T-helper 2 cell treated with Interferon-gamma antibody and Interleukin-4, amounts not matched to agents 5 μg/mL and 100 μg/mL, for 36 hours (primary cell): ENCODE measurements at places on chromosomes 16 and 17.
A peak's percentile ranks its signal among the peaks of the same experiment; 100 is the strongest.

DNA sequence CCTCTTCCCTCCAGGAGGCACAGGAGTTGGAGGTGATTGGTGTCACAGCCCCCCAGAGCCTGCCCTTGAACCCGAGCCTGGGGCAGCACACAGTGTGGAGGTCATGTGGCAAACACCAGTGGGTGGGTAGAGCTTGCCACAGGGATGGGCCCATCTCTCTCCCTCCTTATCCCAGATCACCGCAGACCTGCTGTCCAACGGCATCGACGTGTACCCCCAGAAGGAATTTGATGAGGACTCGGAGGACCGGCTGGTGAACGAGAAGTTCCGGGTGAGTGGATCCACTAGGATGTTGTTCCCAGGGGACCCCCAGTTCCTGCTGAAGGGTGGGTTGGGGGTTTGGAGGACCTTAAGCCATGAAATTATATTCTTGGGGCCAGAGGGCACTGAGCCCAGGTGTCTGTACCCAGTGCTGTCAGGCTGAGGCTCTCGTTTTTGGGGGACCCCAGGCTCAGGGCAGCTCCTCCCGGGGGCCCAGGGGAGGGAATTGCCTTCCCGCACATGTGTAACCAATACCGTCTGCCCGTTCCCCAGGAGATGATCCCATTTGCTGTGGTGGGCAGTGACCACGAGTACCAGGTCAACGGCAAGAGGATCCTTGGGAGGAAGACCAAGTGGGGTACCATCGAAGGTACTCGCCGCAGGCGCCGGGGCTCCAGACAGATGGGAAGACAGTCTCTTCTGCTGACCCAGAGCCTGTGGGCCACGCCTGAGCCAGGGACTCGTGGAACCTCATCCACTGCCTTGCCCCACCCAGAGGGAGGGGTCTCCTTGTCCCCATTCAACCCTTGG is 351.9 kb downstream of the SEC14L1 start:
- H3K27ac ChIP-seq: peak overlapping the region; percentile 55
- H3K4me1 ChIP-seq: peaks cover 9% of the 10 kb centered on the region
- H3K36me3 ChIP-seq: peaks cover 47% of the 10 kb centered on the region
- no peak overlapping the region for H3K4me3 ChIP-seq
- no peak for DNase-seq

DNA sequence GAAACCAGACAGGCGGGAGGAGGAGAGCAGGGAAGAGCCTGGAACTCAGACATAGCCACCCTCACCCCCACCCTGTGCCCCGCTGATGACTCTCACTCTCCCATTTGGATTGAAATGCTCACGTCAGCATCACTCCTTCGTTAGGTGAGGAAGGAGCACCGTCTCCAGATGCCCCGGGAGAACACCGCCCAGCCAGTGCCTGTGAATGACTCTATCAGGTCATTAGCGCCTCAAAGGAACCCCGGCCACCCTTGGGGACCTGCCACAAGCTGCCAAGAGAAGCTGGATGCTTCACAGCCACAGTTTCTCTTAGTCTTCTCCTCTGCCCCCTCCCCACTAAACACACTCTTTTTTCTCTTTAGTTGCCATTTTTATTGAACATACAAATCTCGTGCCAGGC is 66.0 kb downstream of the CACNG3 start:
- H3K4me3 ChIP-seq: no peak overlapping the region
- no peaks in the 10 kb centered on the region for H3K36me3 ChIP-seq
- no peak overlapping the region for H3K27ac ChIP-seq
- H3K27me3 ChIP-seq: peaks cover 9% of the 10 kb centered on the region

DNA sequence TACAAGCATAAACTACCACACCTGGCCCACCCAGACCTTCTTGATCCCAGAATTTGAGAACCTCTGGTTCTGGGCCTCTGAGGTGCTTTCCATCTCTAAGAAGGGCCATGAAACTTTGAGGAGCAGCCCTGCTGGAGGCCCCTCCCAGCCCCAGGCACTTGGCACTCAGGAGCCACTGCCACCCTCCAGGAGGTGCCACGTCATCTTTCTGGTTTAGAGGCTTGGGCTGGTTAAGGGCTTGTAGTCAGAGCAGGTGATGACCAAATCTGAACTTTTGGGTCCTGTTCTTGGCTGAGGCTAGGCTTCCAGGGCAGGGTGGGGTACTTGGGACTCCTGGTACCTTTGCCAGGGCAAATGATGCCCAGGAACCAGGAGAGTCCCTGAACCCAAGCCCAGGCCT is 13.8 kb upstream of the DLX4 start:
- H3K36me3 ChIP-seq: no peaks in the 10 kb centered on the region
- H3K4me3 ChIP-seq: no peak overlapping the region
- H3K27me3 ChIP-seq: peaks cover 30% of the 10 kb centered on the region
- no peaks in the 10 kb centered on the region for H3K4me1 ChIP-seq
- no peak for DNase-seq
- no peak overlapping the region for H3K27ac ChIP-seq

DNA sequence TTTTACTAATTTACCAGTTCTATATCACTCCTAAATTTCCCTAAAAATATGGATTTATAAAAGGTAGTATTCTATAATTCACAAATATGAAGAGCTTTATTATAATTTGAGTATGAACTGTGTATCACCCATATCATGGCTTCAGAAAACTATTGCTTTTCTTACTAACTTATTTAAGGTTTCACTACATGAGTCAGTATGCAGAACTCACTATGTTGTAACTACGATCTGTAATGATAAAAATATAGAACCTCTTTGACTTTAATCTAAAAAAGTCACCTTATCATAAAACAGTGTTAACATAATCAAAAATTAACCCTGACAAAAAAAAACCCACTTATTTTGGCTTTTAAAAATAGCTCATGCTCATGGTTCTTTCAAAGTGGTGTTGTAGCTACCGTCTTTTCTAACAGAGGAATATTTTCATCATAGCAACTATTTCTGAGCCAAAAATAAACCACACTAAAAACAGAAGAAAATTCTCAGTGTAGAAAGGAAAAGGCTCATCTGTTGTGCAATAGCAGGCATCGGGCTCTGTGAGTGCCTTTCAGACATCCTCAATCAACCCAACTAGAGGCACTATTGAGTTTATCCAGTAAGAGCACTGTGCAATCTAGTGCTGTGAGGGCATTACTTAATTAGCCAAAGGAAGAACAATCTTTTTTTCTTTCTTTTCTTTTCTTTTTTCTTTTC is 42.1 kb downstream of the ITGAM start:
- no peak overlapping the region for H3K27ac ChIP-seq
- no peak overlapping the region for H3K4me3 ChIP-seq
- H3K4me1 ChIP-seq: peaks cover 8% of the 10 kb centered on the region
- DNase-seq: peak; percentile 6
- peaks cover 7% of the 10 kb centered on the region for H3K27me3 ChIP-seq

DNA sequence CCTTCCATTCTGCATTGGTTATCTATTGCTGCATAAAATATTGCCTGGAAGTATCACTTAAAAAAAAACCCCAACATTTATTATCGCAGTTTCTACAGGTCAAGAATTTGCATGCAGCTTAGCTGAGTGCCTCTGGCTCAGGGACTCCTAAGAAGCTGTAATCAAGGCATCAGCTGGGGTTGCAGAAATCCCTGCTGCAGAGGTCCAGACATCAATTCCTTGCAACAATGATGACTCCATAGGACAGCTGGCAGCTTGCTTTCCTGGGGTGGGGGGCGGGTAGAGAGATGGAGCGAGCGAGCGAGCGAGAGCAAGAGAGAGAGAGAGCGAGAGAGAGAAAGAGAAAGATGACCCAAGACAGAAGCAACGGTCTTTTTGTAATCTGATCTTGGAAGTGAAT is 308.1 kb downstream of the HAPSTR1 start:
- H3K36me3 ChIP-seq: no peaks in the 10 kb centered on the region
- H3K4me1 ChIP-seq: no peaks in the 10 kb centered on the region
- no peak for DNase-seq
- no peaks in the 10 kb centered on the region for H3K27me3 ChIP-seq

DNA sequence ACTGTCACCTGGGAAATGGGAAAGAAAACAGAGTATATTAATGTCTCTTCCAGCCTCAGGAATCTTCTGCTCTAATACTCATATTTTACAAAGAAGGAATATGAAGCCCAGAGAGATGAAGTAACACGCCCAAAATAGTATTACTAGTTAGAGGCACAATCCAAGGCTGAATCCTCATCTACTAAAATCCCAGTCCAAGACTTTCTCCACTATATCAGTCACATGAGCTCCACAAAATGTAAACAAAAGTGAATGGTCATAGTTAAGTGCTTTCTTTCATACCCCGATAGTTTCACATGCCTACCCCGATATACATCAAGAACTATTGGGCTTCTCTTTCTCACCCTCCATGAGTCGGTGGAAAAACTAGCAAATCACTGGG is 965 bp downstream of the INTS2 start:
- DNase-seq: no peak
- peak overlapping the region; percentile 91 for H3K27ac ChIP-seq
- H3K4me3 ChIP-seq: peak overlapping the region; percentile 92
- peaks cover 11% of the 10 kb centered on the region for H3K36me3 ChIP-seq
- H3K27me3 ChIP-seq: no peaks in the 10 kb centered on the region

- peaks cover 31% of the 10 kb centered on the region for H3K36me3 ChIP-seq
- peak overlapping the region; percentile 99 for H3K4me3 ChIP-seq
- H3K27ac ChIP-seq: peak overlapping the region; percentile 98
- peak; percentile 33 for DNase-seq
These were observed 892 bp downstream of the ABCC1 start for GRCh38 chr16:15950161-15950854.

- no peak for DNase-seq
- H3K4me3 ChIP-seq: no peak overlapping the region
- peaks cover 49% of the 10 kb centered on the region for H3K36me3 ChIP-seq
- no peaks in the 10 kb centered on the region for H3K27me3 ChIP-seq
These were observed 94.0 kb downstream of the CACNG1 start for GRCh38 chr17:67138392-67138791.

DNA sequence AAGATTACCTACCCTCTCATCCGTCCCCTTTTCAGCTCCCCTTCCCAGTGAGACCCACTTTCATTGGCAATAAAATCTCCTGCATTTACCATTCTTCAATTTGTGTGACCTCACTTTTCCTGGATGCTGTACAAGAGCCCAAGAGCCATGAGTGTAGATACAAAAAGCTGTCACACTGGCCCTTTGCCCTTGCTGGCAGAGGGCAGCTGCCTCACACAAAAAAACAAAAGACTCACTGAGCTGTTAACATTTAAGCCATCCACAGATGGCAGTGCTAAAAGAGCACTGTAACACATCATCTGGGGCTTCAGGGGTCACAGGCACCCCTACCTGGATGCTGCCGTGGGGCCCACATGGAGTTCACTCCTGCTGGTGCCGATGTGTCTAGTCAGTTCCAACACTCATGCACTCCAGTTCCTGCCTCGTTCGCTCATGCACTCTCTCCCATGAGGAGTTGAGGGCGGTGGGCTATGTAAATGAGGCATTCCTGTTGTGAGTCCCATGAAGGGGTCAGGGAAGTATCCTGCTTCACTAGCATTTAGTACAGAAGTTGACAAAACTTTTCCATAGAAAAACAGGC is 123.1 kb downstream of the CA10 start:
- H3K27ac ChIP-seq: no peak overlapping the region
- H3K36me3 ChIP-seq: no peaks in the 10 kb centered on the region
- H3K4me1 ChIP-seq: no peaks in the 10 kb centered on the region
- H3K27me3 ChIP-seq: no peaks in the 10 kb centered on the region
- no peak overlapping the region for H3K4me3 ChIP-seq

DNA sequence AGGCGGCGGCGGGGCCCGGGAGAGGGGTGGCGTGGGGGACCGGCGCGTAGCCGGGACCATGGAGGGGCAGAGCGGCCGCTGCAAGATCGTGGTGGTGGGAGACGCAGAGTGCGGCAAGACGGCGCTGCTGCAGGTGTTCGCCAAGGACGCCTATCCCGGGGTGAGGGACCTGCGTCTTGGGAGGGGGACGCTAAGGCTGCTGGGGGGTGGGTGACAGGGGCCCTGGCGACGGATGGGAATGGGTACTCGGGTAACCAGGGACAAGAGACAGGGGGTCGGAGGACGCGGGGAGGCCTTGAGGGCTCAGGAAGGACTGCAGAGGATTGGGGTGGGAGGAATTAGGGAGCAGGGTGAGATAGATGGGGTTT is 243 bp downstream of the RND2 start:
- no peak for DNase-seq
- H3K4me3 ChIP-seq: peak overlapping the region; percentile 63
- H3K27ac ChIP-seq: no peak overlapping the region
- H3K36me3 ChIP-seq: no peaks in the 10 kb centered on the region

DNA sequence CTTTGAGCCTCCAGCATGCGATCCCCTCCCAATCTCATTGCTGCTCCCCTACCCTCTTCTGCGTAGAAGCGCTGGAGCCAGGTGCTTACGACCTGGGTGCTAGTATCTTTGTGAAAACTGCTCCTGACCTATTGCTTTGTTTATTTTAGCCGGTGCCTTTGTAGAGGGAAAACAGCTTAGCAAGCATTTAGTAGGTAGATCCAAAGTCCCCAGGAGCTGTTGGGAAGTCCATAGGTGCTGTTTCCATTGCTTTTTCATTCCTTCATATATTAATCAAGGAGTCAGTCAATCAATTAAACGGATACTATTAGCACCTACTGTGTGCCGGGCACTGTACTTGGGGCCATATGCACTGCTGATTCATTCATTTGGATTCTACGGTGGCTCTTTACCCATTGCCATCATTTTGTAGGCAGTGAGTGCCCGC is 497.6 kb downstream of the WWOX start:
- no peaks in the 10 kb centered on the region for H3K4me1 ChIP-seq
- H3K36me3 ChIP-seq: no peaks in the 10 kb centered on the region
- no peaks in the 10 kb centered on the region for H3K27me3 ChIP-seq

- peak; percentile 15 for DNase-seq
- peaks cover 45% of the 10 kb centered on the region for H3K4me1 ChIP-seq
These were observed 3.9 kb upstream of the SLC12A3 start for GRCh38 chr16:56861092-56861610.

- peaks cover 2% of the 10 kb centered on the region for H3K27me3 ChIP-seq
- H3K4me3 ChIP-seq: peak overlapping the region; percentile 97
- peaks cover 30% of the 10 kb centered on the region for H3K4me1 ChIP-seq
- H3K27ac ChIP-seq: peak overlapping the region; percentile 98
- peak; percentile 88 for DNase-seq
These were observed 941 bp upstream of the FBXL20 start for GRCh38 chr17:39402244-39402889.

DNA sequence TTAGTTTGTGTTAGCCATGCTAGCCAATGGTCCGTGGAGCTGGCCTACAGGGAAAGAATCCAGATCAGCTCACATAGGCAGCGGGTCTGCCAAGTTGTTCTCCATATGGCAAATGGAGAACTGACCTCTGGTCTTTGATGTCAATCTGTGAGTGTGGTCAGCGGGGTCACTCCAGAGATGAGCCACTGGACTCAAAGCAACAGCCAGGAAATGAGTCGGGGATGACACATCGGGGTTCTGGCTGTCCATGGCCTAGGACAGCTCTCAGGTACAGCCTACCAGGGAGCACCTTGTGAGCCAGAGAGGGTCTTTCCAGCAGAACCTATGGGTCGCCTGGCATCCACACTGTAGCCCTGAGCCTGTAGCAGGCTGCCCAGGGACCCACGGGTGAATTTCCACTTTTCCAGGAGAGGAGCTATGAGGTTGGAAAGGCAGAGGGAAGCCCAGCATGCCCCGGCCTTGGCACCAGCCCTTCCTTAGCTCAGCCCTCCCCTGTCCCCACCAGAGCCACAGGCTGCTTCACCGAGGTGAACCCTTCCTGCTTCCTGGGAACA is 203.0 kb upstream of the TNRC6C start:
- no peaks in the 10 kb centered on the region for H3K4me1 ChIP-seq
- H3K36me3 ChIP-seq: no peaks in the 10 kb centered on the region
- no peak overlapping the region for H3K27ac ChIP-seq
- H3K27me3 ChIP-seq: peaks cover 2% of the 10 kb centered on the region
- DNase-seq: no peak
- no peak overlapping the region for H3K4me3 ChIP-seq
